Globus pallidus (tissue), 1 donor: ENCODE measurements at places on chromosomes 5 and 9.

DNA sequence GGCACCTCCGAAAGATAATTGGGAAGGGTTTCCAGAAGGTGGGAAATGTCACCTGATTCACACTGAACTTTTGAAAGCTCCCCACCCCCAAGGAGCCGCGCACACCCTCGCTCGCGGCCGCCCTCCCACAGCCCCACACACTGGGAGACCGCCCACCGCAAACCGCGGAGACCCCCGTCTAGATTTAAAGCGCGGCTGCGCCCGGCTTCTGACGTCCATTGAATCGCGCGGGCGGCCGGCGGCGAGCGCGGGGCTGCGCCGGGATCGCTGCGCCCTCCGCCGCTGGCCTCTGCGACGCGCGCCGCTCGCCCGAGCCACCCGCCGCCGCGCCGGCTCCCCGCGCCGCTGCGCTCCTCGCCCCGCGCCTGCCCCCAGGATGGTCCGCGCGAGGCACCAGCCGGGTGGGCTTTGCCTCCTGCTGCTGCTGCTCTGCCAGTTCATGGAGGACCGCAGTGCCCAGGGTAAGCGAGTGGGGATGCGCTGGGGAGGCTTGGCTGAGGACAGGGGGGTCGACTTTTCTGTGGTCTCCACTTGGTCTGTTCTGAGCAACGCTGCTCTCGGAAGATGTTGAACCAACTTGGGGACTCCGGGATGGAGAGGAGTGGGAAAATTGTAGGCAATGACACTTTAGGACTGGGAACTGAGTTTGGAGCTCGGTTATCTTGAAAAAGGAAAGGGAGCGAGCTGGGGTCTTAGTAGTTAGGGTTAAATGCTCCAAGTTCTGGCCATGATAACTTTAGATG, at the start of gene FST:
Gene FST, plus strand, starts transcription at position 214 of the 743 bp plus-strand sequence. Its CDS starts 163 bp downstream, at position 377.
- no peak for DNase-seq

- no peak for DNase-seq
Measured at GRCh38 chr5:158270996-158271554, 412.1 kb upstream of the CLINT1 start.

DNA sequence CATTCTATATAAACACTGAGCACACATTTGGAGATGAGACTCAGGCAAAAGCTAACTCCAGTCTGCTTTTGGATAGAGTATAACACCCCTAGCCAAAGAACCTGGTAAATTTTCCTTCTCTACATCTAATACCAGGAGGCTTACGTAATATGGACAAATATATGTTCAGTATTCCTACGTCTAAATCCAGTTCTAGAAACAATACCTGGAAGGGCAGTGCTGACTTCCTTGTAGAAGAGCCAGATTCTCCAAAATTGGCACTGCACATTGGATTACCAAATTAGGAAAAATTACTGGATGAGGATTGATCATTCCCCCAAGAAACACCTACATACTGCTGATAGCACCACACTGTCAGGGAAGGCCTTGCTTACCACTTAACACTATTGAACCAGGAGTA, 247.4 kb downstream of the SAXO1 start:
- no peak for DNase-seq

DNA sequence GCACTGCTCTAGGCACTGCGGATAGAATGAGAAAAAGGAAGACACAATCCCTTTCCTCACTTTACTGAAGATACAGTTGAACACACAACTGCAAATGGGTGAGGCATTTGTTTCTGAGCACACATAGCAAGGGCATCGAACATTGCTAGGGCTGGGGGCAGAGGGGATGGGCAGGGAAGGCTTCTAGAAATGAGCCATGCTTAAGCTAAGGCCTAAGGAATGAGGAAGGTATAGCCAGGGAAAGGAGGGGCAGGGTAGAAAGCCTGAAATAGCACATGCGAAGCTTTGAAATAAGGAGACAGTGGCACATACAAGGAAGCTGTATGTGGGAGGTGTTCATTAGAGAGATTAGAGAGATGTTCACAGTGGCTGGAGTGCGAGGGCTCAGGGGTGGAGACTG, 92.7 kb downstream of the KIF4B start:
- no peak for DNase-seq

GRCh38 chr9:7467186-7467585, 332.4 kb downstream of the DMAC1 start:
- DNase-seq, result no peak

GRCh38 chr5:21806271-21806670, 1046.9 kb downstream of the CDH12 start:
- DNase-seq, result no peak

GRCh38 chr5:147782110-147783028, at the start of gene JAKMIP2:
TSS of gene JAKMIP2 (minus strand) at chr5:147782728. CDS start at chr5:147671806, 110,922 bp downstream.
- peak; percentile 99 for DNase-seq

- DNase-seq, result no peak
Measured at GRCh38 chr5:126752081-126752785, 24.7 kb upstream of the LMNB1 start.
